ENCODE measurements at places on chromosomes 6 and 20.
A peak's percentile ranks its signal among the peaks of the same experiment; 100 is the strongest.

DNA sequence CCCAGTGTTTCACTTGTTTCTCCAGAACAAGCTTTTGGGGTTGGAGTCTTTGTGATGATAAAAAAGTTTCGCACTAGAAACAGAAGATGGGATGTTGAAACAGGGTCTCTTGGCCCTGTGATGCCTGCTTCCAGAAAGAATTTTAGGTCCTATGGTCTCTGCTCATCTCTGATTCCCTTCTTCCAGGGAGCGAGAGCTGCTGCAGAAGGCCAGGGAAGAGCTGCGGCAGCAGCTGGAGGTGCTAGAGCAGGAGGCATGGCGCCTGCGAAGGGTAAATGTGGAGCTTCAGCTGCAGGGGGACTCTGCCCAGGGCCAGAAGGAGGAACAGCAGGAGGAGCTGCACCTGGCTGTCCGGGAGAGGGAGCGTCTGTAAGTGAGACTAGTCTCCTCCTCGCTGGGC lies 18.3 kb downstream of the CEP250 start:
- DNase-seq = no peak

GRCh38 chr20:61941721-61942405 lies 123.8 kb downstream of the TAF4 start:
- no peak for DNase-seq

DNA sequence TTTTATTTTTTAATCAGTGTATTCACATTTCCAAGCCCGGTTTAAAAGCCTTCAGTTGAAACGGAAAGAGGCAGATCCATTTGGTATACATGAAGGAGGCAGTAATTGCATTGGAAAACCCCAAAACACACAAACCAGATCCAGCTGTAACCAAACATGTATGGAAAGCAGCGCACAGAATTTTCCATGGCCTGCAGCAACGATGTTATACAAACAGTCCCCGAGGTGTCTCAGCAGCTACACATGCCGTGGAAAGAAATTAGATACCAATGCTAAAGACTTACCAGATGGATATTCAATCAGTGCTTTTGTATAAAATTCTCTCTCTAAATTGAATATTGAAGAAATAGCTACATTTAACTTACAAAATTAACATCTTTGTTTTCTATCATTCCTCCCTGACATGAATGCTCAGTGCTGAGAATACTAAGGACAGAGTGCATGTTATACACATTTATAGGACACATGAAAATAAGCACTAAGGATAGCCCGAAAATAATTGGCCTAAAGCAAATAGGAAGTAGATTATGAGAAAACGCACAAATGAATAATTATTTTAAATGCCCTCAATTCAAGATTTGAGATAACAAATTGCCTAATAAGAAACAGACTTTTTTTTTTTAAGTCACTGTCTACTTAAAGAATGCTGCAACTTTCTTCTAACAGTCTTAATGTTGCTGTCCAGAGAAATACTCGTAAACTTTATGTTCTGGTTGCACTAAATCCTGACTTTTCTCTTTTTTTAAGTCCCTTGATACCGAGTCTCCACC lies 713.1 kb downstream of the HDGFL1 start:
- no peak for DNase-seq

DNA sequence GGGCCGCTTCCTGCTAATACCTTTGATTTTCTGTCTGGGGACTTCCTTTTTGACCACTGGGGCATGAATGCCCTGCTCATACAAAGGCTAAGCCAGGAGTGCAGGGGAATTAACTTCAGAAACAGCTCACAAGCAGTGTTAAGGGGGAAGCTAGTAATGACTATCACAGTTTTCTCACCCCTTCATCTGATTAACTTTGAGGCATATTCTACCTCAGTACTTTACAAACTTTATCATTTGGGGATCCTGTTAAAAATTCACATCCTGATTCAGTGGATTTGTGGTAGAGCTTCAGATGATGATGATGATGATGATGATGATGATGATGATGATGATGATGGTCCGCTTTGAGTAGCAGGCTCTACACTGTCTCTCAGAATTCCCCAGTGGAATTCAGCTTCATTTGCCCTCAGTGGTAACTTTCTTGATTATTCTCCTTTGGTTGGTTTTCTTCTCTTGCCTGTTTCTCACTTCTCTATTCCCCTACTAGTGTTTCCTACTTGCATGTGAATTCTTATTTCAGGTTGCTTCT lies 78.4 kb upstream of the TMEM170B start:
- DNase-seq = peak; percentile 16

DNA sequence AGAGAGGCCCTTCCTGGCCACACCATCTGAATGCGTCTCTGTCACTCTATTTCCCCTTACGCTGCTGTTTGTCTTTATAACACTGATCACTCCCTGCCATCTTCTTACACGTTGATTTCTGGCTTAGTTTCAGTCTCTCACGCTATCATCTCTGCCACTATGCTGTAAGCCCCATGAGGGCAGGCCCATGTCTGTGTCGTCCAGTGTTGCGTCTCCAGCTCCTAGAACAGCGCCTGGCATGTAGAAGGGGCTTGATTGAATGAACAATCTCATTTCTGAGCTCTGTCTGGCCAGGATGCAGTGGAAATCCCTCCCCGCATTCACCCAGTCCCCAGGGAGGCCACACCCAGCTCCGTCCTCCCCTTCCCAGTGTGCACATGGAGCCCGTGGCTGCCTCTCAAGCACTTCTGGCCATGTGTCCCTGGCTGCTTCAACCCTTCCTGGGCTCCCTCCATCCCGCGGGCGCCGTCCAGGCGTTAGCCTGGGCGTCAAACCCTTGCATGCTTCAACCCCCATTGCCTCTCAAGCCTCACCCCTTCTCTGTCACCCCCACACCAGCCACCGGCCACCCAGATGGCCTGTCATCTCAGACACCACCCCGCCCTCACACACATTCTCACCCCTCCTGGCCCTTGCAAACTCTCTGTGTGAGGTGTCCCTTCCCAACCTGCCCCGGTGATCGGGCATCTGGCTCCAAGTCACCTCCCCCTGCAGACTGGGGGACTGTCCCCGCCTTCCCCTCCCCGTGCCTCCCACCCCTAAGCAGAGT lies 71.1 kb downstream of the SRC start:
- no peak for DNase-seq

- DNase-seq = no peak
These were observed 33.0 kb downstream of the SLC35D3 start for GRCh38 chr6:136955123-136955522.

DNA sequence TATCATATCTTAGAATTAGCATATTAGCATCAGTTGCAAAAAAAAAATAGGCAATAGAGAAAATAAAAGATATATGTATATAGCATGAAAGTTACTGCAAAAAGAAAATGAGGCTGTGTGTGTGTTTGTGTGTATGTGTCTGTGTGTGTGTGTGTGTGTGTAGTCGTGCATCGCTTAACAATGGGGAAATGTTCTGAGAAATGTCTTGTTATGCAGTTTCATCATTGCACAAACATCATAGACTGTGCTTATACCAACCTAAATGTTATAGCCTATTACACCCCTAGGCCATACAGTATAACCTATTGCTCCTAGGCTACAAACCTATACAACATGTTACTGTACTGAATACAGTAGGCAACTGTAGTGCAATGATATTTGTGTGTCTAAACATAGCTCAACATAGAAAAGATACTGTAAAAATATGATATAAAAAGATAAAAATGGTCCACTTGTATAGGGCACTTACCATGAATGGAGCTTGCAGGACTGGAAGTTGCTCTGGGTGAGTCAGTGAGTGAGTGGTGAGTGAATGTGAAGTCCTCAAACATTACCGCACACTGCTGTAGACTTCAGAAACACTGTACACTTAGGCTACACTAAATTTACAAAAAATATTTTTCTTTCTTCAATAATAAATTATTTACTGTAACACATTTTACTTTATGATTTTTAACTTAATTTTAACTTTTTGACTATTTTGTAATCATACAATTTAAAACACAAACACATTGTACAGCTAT lies 805.1 kb downstream of the KIF16B start:
- no peak for DNase-seq

DNA sequence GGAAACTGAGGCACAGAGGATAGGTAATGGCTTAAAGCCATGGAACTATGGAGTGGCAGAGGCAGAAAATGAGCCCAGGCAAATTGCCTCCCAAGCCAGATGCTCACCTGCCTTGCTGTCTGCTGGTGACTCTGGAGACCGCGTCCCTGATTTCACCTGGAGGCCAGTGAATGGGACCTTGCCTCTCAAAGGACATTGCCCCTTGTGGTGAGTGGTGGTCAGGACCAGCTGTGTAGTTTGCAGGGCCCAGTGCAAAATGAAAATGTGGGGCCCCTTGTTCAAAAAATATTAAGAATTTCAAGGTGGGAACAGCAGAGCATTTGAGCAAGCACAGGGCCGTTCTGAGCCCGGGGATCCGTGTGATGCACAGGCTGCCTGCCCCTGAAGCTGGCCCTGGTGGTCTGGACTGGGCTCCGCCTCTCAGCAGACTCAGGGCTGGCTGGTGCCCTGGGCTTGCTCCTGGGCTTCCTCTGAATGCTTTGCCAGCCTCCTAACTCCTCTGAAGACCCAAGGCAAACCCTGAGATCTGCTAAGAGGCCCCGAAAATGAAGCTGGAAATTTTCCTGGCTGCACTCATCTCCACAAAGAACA lies 19.8 kb upstream of the KCNG1 start:
- DNase-seq = no peak

DNA sequence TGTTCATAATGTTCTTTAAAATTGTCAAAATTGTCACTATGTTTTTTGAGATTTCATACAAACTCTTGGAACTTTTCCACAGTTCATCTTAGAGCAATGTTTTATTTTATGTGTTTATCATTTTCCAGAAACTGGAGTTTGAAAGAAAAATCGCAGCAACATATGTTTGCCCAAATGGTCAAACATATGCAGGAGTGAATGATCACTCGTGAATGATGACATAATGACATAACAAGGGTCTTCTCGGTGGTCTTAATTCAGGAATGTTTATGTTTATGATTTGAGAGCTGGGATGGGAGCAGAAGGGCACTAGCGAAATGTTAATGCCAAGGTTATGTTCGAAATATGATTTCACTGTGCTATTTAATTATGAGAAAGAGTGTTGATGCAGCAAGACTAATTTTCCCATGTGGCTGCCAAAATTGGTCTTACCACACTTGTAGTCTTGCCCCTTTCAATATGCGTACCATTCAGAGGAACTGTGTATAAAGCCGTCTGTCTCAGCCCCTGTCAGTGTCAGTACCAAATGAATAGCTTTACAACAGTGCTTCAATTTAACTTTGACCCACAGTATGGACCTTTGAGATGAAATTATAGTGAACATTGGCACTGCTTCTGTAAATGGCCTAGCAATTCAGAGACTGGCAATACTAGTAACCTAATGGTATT lies 152.3 kb downstream of the CARMIL1 start:
- no peak for DNase-seq

DNA sequence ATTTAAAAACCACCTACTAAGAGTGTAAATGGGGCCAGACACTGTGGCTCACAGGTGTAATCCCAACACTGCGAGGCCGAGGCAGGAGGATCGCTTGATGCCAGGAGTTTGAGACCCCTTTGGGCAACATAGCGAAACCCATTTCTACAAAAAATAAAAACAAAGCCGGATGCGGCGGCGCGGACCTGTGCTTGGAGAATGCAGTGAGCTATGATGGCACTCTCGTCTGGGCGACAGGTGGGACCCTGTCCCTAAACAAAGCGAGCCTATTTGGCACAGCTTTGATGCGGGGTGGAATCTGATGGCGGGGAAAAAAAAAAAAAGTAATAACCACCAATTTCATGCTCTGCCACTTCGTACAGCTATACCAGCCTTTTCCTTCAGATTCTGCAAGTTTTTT lies 1.1 kb downstream of the TCP1 start:
- no peak for DNase-seq

GRCh38 chr6:24574809-24575208 lies 71.2 kb downstream of the KIAA0319 start:
- DNase-seq = no peak

DNA sequence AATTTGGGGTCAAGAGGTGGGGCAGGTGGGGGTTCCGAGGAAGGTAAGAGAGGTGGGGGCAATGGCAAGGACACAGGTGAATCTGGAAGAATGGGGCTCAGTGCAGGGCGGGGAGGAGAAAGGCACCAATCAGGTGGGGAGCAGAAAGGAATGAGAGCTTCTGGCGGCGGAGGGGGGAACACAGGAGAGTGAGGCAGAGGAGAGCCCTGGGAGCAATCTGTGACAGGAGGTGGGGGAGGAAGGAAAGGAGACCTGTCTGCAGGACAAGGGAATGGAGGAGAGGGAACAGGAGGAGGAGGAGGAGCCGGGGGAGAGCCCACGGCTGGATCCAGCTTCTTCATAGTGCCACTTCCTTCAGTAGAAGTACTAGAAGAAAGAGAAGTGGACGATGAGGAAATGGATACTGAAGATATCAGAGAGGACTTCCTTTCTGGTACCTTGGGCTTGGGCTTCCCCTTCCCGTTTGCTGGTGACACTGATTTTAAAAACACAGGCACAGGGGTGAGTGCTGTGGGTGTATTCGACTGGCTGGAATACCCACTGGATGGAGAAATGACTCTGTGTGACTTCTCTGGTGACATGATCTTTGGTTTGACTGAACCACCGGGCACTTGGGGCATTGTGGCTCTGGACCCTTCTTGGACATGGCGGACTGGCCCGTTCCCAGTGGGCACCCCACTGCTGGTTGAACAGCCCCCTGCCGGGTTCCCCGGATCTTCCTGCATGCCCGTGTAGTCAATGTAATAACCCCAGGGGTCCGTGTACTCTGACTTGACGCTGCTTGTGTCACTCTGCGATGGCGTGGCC lies 27.4 kb downstream of the HEBP2 start:
- no peak for DNase-seq

DNA sequence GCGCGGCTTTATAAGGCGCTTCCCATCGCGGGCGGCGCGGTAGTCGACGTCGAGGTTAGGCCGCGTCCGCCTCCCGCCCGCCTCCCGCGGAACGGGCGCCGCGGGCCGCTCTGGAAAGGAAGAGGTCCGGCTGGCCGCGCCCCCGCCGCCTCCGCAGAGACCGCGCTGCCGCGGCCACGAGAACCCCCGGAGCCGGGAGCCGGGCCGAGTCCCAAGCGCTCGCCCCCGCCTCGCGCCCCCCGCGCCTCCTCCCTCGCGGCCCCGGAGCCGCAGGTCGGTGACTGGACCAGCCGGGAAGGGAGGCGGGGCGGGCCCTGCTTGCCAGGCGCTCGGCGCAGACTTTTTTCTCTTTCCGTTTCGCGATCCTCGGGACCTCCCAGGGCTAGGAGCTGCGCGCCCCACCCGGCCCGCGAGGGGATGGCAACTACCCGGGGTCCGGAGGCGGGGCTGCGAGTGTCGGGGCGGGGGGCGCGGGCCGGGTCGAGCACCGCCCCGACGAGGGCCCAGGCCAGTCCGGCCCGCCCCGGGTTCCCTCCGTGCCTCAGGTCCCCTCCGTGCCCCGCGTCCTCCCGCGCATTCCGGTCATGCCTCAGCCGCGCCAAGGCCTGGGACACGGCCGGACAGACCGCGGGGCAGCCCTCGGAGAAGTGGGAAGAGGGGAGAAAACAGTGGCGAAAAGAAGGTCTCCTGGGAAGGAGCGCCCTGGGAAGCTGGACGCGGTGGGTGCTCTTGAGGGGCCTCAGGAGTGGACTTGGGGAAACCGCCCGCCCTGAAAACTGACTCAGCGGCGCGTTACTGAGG lies 417 bp upstream of the PXDC1 start:
- peak; percentile 76 for DNase-seq

- DNase-seq = no peak
These were observed 35.3 kb upstream of the SCRT2 start for GRCh38 chr20:710780-711450.
